ENCODE measurements at places on chromosomes 4 and X. TPM values are rescaled to one million over a fixed set of nuclear protein-coding genes. Genes with fewer than 3 reads are reported as not detected.

The AKAP4 gene
- not detected for total RNA-seq

The TLR10 gene
- 0.61 TPM for total RNA-seq

The NAA11 gene
- total RNA-seq = not detected

GRCh38 chr4:25509646-25510045, 132.6 kb downstream of the ANAPC4 start:
- H3K4me1 ChIP-seq = no peaks in the 10 kb centered on the region
- DNase-seq = no peak
- no peak overlapping the region for H3K27ac ChIP-seq
- H3K27me3 ChIP-seq = no peaks in the 10 kb centered on the region

The SMIM31 gene
- not detected for total RNA-seq
